Activated naive CD4-positive, alpha-beta T cell (primary cell): ENCODE measurements at places on chromosomes 13 and 19.

- DNase-seq = no peak
These were observed 40.7 kb upstream of the NDUFS7 start for GRCh38 chr19:1343041-1343440.

DNA sequence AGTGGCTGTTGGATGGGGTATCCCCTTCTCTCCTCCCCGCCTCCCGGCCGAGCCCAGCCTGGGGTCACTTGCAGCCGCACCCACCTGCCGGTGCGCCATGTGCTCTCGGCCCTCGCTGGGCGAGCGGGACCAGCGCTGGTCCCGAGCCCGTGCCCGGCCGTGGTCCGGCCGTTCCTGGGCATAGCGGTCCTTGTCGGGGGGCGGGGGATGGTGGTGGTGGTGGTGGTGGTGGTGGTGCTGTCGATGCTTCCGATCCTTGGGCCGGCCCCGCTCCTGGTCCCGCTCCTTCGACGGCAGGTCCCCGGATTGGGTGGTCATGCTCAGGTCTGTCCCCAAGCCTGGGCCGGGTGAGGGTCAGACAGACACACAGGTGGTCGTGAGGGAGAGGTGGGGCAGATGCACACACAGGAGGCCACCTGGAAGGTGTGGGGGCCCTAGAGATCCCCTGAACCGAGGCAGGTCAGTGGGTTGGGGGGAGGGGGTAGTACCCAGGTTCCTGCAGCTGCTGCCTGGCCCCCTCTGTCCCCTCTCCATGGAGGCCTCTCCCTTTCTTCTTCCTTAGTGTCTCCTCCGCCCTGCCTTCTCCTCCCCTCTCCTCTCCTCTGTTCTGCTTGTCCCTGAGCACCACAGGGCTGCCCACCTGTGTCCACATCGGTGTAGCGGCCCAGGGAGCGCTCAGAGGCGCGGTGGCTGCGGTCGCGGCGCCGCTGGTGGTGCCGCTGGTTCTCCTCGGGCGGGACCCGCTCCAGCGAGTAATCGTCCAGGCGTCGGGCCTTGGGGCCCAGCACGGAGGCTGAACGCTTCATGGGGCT is 58.7 kb downstream of the IER2 start:
- DNase-seq = no peak

DNA sequence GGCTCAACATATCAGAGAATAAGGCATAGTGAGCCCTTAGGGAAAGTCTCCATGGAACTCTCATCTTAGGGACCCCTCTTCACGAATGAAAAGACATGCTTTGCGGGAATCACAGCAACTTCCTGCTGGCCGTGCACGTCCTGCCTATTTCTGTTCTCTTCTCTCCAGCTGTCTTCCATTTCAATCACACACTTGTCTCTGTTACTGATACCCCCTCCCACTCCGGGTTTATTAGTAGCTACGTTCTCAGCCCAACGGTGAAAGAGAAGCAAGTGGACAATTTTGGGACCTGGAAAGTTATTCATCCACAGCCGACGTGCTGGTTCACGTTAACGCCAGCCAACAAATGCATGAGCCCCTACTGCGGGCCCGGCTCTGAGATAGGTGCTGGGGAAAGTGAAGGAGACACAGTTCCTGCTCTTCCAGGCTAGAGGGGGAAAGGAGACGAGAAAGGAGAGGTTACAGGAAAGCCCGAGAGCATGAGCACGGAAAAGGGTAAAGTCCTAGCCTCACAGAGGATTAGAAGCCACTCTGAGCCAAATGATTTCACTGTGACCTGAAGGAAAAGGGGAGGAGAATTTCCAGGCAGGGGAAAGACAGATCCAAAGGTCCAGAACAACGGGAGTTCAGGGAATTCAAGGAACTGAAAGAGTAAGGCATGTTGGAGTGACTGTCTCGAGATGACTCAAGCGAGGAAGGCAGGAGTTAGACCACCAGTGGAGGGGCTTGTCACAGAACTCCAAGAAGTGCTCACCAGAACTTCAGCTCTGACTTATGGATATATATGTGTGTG is 81.8 kb upstream of the CLDN10 start:
- DNase-seq = no peak

DNA sequence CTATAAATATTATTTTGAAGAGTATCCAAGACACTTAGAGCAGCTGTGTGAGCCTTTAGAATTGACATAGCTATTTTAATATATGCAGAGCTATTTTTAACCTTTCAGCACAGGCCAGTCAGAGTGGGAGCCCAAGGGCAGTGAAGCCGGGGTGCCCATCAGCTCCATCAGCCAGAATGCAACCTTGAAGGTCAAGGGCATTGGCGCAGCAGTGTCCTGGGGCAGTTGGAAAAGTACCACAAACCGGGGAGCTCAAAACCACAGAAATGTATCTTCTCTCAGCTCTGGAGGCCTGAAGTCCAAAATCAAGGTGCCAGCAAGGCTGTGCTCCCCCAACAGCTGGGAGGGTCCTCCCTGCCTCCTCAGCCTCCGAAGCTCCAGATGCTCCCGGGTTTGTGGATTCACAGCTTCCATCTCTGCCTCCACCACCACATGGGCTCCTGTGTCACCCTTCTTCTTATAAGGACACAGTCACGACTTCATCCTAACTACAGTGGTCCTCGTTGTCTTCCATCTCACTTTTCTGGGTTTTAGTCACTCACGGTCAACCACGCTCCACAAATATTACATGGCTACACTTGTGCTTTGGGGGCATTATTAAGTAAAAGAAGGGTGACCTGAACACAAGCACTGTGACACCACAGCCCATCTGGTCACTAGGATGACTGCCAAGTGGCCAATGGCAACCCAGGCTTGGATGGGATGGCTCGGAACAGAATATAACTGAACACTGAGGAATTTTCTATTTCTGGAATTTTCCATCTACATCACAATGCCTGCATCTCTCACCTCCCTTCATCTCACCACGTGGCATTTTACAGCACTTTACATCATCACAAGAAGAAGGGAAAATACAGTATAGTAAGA is 15.9 kb upstream of the GAS6 start:
- no peak for DNase-seq

DNA sequence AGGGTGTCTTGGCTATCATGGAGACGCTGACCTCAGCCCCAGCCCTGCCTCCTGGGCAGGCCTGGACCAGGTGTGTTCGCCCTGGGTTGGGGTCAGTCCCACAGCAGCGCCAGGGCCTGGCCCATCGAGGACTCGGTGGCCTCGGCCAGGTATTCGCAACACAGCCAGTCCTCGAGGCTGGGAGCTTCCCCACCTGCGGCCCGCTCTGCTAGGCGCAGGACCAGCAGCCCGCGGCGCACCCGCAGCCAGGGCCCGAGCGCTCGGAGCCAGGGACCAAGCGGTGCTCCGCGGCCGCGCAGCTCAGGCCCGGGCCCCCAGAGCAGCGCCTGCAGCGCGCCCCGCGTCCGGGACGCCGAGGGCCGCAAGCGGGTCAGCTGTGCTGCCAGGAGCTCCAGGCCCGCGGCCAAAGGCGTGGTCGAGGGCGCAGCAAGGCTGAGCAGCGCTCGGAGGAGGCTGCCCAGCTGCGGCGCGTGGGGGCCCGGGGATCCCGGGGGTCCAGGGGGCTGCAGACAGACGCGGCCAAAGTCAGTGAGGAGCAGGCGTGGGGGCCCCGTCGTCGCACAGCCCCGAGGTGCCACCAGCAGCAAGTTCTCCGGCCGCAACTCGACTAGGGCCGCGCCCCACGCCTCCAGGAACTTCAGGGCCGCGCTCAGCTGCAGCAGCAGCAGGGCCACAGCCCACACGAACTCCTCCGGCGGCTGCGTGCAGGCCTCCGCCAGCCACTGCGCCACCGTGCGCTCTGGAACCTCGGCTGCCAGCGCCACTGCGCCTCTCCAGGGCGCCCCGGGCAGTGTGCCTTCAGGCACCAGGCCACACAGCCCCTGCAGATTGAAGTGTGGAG is 6.2 kb downstream of the PEAK3 start:
- no peak for DNase-seq

GRCh38 chr13:34357435-34358232 is 539.7 kb downstream of the RFC3 start:
- DNase-seq = no peak

DNA sequence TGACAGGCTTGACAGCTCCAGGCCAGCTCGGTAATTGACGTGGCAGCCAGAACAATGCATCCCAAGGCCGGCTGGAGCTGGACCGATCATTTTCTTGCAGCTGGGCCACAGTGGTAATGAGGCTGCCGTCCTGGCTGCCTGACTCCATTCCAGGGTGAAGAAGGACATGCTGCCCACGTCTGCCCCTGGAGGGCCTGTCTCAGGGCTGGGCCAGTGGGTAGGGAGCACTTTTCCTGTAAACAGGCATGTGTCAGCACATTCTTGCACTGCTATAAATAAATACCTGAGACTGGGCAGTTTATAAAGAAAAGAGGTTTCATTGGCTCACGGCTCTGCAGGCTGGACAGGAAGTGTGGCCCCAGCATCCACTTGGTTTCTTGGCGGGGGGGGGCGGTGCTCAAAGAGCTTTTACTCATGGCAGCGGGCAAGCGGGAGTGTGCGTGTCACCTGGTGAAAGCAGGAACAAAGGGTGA is 38.1 kb upstream of the KCTD15 start:
- DNase-seq = no peak

DNA sequence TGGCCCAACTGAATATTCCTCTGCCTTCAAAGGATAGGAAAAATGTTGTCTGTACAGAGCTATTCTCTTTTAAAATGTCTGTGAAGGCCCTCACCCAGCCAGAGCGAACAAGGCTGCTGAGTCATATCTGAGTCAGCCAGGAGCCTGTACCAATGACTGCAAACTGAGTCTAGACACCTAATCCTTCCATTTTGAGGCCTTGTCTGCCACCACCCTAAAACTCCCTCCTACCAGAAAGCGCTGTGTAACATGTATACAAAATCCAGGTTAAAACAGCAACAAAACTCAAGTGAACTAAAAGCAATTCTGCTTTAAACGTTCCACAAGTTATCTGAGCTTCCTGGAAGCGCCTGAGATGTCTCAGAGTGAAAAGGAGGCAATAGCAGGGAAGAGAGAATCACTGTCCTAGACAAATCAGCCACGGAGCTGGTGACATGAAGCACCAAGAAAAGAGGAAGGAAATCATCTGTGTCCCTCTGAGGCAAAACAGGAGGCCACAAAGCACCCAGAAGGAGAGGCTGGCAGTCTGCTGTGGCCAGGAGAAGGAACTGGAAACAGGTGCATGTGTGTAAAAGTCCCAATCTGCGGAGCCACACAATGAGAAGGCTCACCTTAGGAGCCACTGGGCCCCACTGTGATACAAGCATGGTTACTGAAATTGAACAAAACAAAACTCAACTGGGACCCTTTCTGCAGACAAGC is 10.2 kb downstream of the DHRS12 start:
- no peak for DNase-seq

DNA sequence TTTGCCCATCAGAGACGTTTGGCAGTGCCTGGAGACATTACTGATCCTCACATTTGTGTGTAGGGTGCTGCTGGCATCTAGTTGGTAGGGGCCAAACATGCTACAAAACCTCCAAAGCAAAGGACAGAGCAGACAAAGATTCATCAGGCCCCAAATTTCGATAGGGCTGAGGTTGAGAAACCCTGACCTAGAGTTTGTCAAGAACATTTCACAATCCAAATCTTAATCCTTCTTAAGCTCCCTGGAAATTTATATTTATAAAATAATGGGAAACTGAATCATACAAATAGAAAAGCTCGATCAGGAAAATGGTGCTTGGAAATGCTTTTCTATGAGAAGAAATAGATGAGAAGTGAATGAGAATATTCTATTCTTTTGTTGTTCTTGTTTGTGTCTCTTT is 273.6 kb downstream of the DCT start:
- no peak for DNase-seq

- DNase-seq = no peak
These were observed 18.9 kb downstream of the EVI5L start for GRCh38 chr19:7848779-7849457.

GRCh38 chr19:18833849-18834643 is 2.3 kb downstream of the UPF1 start:
- no peak for DNase-seq

DNA sequence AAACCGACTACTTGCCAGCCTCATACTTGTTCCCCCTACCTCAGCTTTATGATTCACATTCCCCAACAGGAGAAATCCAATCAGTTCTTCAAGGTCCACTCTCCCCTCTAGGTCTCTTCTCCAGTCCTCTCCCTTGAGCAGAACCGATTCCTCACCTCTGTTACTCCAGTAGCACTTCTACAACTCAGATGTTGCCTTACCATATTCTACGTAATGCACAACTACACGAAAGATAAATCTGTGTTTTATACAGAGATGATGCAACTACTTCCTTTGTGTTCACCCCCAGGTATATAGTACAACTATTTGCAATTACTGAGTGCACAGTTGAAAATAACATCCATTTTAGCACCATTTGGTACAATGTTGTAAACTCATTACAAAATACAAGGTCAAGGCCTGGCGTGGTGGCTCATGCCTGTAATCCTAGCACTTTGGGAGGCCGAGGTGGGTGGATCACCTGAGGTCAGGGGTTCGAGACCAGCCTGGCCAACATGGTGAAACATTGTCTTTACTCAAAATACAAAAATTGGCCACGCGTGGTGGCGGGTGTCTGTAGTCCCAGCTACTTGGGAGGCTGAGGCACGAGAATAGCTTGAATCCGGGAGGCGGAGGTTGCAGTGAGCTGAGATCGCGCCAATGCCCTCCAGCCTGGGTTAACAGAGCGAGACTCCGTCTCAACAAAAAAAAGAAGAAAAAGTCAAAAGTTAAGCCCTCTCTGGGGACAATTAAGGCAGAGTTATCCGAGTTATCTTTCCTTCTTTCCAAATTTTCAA is 2.8 kb upstream of the WBP4 start:
- DNase-seq = no peak

GRCh38 chr19:7637374-7638256 is 705 bp downstream of the STXBP2 start:
- DNase-seq = no peak

DNA sequence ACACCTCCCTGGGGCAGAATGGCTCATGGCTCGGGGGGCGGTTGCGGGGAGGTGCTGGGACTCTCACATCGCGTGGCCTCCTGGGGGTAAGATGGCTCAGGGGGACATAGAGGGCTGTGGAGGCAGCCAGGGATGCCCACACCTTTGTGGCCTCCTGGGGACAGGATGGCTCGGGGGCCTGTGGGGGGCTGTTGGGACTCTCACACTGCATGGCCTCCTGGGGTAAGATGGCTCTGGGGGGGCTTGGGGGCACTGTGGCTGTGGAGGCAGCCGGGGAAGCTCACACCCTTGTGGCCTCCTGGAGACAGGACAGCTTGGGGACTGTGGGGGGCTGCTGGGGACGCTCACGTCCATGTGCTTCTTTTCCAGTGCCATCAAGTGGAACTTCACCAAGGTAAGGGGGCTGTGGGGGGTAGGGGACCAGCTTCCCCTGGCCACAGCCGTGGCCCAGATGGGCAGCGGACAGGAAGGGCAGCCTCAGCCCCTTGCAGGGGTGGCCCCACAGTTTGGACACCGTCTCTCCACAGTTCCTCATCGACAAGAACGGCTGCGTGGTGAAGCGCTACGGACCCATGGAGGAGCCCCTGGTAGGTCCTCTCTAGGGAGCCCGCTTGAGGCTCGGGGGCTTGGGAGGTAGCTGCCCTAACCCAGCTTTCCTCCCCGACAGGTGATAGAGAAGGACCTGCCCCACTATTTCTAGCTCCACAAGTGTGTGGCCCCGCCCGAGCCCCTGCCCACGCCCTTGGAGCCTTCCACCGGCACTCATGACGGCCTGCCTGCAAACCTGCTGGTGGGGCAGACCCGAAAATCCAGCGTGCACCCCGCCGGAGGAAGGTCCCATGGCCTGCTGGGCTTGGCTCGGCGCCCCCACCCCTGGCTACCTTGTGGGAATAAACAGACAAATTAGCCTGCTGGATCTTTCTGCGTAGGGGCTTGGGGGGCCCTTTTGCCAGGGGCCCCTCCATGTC is 2.4 kb downstream of the GPX4 start:
- no peak for DNase-seq

- no peak for DNase-seq
These were observed 152.1 kb downstream of the UQCRFS1 start for GRCh38 chr19:29060813-29061364.
